Stimulated activated CD8-positive, alpha-beta memory T cell treated with anti-CD3 and anti-CD28 coated beads, Interleukin-7, amount 100 ng/mL, for 4 hours (primary cell): ENCODE measurements at places on chromosomes 2 and 18.

- no peak for DNase-seq
Observed at GRCh38 chr2:70523996-70524965, 29.3 kb downstream of the TGFA start.

- no peak for DNase-seq
Observed at GRCh38 chr2:220353897-220354296, 726.5 kb downstream of the SLC4A3 start.

- no peak for DNase-seq
Observed at GRCh38 chr2:225274751-225275150, 124.8 kb upstream of the NYAP2 start.

GRCh38 chr2:24840962-24841945 lies 48.0 kb downstream of the CENPO start:
- DNase-seq = no peak

DNA sequence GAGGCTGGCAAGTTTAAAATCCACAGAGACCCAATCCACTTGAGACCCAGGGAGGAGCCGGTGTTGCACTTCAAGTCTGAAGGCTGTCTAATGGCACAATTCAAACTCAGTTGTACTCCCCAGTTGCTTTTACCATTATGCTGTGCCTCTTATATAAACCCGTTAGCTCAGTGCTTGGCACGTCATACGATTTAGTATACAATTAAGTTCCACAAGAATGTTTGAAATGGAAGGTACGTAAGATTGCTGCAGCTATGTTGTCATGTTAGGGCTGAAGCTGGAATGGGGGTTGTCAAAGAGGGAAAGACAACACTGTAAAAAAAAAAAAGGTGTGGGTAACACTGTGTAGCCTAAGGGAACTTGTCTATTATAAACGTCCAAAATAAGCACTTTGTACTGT lies 30.2 kb downstream of the LIMS1 start:
- no peak for DNase-seq

DNA sequence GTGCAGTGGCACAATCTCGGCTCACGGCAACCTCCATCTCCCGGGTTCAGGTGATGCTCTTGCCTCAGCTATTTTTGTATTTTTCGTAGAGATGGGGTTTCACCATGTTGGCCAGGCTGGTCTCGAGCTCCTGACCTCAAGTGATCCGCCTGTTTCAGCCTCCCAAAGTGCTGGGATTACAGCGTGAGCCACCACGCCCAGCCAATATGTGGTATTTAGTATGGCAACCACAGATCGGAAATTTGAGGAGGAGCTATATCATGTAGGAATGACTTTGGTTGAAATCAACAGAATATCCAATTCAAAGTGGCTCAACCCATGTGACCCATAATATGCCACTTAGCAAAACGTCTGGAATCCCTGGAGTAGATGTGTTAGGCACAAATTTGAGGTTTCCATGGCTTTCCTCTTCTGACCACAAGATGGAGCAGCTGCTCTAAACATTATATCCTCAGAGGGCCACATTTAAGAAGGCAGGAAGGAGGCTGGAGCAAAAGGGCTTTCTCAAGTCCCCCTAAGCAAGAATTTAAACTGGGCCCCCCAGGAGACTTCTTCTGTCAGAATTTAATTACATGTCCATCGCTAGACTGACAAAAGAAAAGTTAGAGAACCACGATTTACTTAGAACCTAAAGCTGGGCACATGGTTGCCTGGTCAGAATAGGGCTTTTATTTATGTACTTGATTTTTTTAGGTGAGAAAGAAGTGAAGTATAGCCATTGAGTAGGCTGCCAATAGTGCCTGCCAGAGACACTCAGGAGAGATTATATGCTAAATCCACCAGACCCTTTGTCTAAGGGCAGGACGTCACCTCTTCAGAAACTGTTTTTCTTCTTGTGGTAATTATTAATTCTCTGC lies 49.6 kb upstream of the ITSN2 start:
- peak; percentile 9 for DNase-seq

- DNase-seq = no peak
Observed at GRCh38 chr2:12071318-12071717, 324.9 kb downstream of the LPIN1 start.

DNA sequence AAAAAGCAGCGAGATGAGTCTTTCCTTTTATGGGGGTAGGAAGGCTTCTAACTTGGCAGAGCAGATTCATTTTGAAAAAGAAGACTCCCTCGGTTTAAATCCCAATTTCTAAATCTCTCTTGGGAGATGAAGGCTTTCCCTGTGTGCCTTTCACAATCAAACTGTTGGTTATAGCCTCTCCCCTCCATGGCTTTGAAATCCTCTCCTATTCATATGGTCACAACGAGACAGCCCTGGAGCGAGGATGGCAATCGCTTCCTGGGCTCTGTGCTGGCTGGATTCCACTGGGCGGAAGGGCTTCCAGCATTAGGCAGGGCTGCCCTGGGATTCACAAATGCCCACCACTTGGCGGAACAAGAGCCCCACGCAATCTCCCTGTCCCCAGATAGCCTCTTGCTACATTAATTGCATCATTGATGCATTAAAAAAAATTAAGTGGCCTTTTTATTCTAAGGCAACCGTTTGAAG lies 1.6 kb downstream of the CAVIN2 start:
- DNase-seq = no peak

- no peak for DNase-seq
Observed at GRCh38 chr2:10863837-10864236, 47.9 kb upstream of the KCNF1 start.

GRCh38 chr2:134783912-134784311 lies 54.5 kb upstream of the ACMSD start:
- DNase-seq = no peak

DNA sequence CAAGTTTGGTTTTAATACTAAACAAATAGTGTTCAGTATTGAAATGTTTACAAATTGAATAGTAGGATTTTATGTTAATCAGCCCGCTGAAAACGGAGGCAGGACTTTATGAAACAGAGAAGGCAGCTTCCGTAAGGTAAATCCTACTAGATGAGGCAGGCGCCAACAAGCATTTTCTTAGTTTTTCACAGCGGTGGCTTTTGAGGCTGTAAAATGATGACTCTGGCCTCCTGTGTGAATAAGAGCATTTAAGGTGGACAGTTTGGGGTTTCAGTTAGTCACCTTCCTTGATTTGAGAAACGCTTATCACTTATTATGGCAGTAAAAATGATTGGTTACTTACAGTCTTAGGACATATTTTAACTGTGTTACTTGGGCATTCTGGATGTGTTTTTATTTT lies 212.9 kb downstream of the PTGR3 start:
- no peak for DNase-seq

- DNase-seq = no peak
Observed at GRCh38 chr2:100902817-100903405, 83.0 kb downstream of the NPAS2 start.

- DNase-seq = no peak
Observed at GRCh38 chr2:10688921-10689807, 611 bp downstream of the NOL10 start.

GRCh38 chr2:176917-177316 lies 86.9 kb downstream of the SH3YL1 start:
- no peak for DNase-seq

- DNase-seq = no peak
Observed at GRCh38 chr2:68263632-68264031, 11.3 kb upstream of the PPP3R1 start.

- no peak for DNase-seq
Observed at GRCh38 chr2:189276277-189276676, 96.7 kb upstream of the COL5A2 start.

- no peak for DNase-seq
Observed at GRCh38 chr2:48566592-48567310, 36.8 kb downstream of the STON1 start.

- no peak for DNase-seq
Observed at GRCh38 chr2:119741868-119742267, 17.9 kb upstream of the PTPN4 start.

DNA sequence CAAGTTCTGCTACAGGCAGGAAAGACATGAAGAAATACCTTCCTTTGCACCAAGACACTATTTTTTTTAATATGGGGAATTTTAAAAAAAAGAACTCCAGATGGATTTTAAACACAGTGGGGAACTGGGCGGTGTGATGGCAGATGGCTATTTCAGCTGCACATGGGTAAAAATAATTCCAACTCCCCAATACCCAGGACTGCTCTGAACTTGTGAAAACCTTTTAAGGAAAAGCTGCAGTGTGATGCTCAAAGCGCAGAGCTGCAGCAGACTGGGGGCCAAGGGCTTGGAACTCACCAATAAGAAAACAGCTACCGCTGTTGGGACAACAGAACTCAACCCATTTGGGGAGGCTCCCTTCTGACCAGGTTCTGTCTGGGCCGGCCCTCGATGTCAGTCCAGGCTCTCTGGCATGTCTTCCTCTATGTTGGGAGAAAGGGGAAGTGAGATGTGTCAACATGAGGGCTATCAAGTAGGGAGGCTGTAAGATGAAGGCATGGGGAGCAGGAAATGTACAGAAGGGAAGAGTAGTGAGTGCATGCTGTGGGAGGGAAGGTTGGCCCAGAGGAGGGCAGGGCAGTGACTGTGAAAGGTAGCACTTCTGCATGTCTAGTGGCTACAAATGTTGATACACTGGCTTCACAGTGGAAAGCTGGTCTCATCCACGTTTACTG lies 64.0 kb upstream of the SLC14A2 start:
- DNase-seq = no peak

- DNase-seq = no peak
Observed at GRCh38 chr2:41610501-41611190, 437.2 kb upstream of the PKDCC start.

DNA sequence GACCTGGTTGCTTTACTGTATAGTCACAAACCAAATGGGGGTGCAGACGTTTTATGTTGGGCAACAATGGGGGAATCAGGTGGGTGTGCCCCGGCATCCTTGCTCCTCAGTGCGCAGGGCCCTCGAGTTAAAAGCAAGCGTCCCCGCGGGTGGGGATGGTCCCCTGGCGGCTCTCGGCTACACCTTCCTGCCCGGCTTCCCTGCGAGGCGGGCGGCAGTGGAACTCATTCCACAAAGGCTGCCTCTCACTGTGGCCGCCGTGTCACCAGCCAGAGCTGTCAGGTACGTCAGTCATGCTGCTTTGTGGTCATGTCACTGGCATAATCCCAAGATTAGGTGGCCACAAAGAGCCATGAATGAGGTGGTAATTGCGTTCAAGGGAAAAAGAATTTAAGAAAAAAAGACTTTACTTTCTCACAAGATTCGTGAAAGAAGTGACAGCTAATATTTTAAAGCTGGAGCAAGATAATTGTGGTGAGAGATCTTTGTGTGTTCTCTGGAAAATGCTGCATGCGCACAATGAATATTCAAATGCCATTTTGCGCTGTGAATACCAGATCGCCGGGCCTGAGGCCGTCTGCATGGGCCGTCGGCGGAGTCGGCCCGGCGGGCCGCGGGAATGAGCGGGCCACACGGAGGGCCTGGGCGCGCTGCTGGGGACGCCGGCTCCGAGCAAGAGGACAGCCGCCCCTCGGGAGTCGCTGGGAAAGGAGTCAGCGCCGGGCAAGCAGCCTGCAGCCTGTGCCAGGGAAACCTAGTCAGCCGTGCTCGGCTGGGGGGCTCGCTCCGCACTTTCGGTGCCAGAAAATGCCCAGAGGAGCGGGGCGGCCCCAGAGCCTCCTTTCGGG lies 82.3 kb upstream of the LDLRAD4 start:
- DNase-seq = no peak

DNA sequence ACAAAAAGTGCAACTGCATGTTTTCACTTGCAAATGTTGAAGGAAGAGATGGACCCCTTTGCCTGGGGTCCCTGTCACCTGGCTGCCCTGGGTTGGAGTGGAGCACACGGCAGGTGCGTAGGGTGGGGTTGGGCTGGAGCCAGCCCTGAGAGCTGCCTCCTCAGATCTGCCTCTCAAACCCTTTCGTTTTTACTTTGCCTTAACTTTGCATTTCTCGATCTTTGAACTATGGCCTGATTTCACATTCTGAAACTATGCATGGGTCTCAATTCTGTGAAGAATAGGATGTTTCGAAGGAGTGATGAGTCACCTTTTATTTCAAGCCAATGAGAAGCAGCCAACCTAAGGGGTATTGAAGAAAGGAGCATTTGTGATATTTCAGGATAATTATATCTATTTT lies 132.8 kb downstream of the ACOXL start:
- no peak for DNase-seq

DNA sequence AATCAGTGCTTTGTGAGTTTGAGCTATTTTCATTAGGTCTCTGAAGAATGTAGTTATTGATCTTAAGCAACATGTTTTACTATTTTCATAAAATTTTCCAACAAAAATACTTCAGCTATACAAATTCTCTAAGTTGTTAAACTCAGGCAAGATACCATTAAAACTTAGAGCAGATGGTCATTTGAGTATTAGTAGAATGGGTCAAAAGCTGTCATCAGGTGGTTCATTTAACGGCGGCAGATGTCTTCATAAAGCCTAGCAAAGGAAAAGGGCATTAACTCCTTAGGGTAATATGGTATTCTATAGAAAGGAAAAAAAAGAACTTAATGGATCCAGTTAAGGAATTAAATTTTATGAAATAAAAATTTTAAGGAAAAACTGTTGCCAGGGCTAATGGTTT lies 19.2 kb downstream of the MIB1 start:
- no peak for DNase-seq

DNA sequence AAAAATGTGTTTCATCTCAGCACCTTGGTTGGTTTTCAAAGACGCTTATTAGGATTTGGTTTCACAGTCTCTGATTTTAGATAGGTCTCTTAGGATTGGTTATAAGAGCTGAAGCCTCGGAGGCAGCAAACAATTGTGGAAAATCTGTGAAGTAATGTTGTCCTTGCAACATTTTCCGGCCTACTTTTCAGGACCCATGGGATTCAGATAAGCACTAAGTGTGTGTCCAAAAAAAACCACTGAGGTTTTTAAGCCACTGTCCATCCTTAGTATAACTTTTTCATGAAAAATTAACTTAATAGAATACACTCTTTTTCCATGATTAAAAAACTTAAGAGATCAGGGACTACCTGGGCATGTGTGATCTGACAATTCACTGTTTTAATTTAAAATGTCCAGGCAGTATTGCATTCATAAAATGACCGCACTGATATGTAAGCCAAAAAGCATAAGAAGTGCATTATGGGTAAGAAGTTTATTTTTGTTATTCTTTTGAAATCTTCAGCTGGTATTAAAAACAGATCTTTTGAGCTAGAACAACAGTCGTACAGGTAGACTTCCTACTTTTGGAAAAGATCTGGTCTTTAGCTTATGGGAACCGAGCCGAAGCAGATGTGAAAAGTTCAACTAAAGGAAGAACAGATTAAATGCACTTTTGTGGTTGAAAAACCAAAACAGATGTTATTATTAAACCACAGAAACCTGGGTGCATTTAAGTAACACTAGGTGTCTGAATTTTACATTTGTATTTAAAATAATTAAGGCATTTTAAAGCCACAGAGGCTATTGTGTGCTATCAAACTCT lies 479.4 kb upstream of the ZEB2 start:
- no peak for DNase-seq

- no peak for DNase-seq
Observed at GRCh38 chr2:108447947-108448677, 894 bp upstream of the GCC2 start.

DNA sequence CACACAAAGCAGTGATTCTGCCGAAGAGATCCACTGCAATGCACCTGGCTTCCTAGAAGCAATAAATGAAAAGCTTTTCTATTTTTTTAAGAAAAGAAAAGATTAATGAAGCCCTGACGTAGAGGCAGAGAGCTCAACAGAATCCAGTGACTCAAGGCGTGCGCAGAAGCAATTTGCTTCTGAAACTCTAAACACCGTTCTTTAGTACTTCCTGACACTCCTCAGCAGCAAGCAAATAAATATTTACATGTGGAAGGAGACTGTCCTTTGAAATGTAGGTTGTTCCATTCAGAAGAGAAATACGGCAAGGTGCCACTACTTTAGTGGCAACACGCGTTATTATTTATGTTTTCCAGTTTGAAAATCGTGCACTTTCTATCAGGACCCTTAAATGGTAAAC lies 126.2 kb upstream of the ZNF516 start:
- DNase-seq = no peak

GRCh38 chr18:44779753-44780292 lies 99.1 kb downstream of the SETBP1 start:
- no peak for DNase-seq
